Activated CD4-positive, alpha-beta T cell treated with anti-CD3 and anti-CD28 coated beads, Interleukin-2, amount 50 U/mL, for 4 hours (primary cell): ENCODE measurements at places on chromosomes 4 and X.

- no peak for DNase-seq
Observed at GRCh38 chrX:53421772-53422085, 725 bp downstream of the SMC1A start.

GRCh38 chr4:84681486-84682274 lies 98.8 kb downstream of the CDS1 start:
- no peak for DNase-seq

DNA sequence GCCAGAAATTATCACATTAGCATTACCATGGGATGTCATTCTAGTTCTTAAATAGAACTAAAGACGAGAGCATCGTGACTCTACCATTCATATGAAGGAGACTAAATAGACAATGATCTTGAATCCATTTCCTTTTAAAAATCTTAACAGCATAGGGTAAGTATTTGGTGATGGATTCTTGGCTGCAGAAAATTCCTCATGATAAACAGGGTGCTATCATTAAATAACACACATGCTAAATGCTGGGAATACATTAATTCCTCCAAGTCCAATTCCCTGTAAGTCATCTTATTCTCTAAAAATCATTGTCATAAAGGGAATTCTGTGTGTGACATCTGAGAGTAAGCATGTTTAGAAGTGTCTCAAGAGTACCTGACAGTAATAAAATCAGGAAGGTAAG lies 470.4 kb upstream of the MAGEB2 start:
- DNase-seq = no peak

DNA sequence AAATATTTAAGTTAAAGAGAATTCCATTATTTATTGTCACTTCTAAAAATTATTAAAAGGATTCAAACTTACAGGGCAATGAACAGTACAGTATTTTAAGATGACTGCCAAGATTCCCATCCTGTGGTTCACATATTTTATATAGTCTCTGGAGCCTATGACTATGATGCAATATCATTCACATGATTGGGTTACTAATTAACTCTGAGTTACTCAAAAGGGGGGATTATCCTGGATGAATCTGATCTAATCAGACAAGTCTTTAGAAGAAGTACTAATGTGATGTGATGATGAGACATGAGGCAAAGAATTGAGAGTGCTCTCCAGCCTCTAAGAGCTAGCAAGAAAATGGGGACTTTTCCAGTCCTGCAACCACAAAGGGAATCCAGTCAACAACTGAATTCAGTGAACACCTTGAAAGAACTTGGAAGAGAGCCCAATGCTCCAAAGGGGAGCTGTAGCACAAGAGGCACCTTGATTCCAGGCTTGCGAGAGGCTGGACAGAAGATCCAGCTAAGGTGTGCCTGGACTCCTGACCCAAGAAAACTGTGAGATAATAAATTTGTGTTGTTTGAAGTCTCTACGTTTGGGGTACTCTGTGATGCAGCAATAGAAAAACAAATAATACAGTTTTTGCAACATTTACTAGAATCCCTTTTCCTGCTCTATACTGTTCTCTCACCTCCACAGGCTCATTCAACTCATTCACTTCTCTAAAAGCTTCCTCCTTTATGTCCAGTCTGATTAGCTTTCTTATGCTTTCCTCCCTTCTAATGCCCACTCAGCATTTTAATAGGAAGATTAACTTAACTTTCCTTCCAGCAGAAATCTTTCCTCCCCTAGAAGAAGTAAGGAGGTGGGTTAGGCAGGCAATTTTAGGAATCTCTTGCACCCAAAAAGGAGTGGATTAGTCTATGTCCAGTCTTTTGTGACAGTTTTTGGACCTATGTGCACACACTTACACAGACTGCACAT lies 133.8 kb upstream of the LCORL start:
- DNase-seq = no peak

- DNase-seq = no peak
Observed at GRCh38 chr4:113781439-113782040, 20.0 kb upstream of the CAMK2D start.

GRCh38 chrX:16308773-16309172 lies 141.5 kb downstream of the MAGEB17 start:
- no peak for DNase-seq

GRCh38 chr4:59455751-59456150 lies 1744.4 kb upstream of the ADGRL3 start:
- DNase-seq = no peak

GRCh38 chr4:6568689-6569332 lies 6.2 kb upstream of the MAN2B2 start:
- DNase-seq = no peak

DNA sequence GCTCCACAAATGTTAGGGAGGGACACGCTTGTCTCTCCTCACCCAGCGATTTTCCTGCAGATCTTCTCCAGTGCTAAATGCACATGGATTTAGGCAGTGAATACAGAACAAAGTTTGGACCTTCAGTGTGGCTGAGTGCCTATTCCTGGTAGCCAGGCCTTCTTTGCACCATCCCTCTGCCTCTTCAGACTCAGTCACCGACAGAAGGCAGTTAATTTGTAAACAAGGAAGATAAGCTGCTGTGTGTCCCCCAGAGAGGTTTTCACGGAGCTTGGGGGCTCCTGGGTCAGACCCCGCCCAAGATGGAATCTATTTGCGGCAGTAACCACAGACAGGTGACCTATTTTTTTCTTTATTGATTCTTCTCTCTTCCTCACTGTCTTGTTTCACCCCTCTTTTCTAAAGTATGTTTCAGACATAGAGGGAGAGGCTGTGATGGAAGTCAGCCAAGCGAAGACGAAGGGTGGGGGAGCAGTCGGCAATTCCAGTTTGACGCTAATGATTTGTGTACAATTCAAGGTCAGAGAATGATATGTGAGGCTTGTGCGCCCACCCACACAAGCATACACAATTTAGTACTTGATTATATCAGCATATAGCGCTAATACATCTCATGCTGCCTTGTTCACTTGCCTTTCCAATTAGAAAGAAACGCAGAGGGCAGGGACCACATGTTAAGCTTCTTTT lies 200.8 kb downstream of the MGST2 start:
- no peak for DNase-seq

- no peak for DNase-seq
Observed at GRCh38 chrX:3748052-3748559, 34.7 kb upstream of the PRKX start.
